Activated naive CD8-positive, alpha-beta T cell treated with anti-CD3 and anti-CD28 coated beads, Interleukin-2, amount 10 ng/mL, durations not matched to agents 7 days and 5 days (primary cell): ENCODE measurements at places on chromosomes 4 and X. TPM values are rescaled to one million over a fixed set of nuclear protein-coding genes. Genes with fewer than 3 reads are reported as not detected.
A peak's percentile ranks its signal among the peaks of the same experiment; 100 is the strongest.

Gene FAM241A
- total RNA-seq, result 2.0 TPM

DNA sequence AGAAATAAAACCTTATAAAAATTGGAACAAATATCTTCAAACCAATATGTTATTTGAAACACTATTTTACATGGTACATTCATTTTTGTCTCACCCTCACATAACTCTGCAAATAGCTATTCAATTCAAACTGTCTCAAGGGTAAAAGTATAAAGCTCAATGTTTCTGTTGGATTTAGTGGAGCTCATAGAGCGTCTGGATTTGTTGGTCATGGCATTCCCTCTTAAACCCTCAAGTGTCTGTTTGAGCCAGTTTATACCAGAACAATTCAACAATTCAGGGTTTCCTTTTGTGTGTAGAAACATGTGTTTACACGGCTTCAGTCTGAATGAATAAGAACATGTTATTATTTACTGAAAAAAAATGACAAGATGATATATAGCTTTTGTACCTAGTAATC is 161.6 kb downstream of the PCDH18 start:
- no peaks in the 10 kb centered on the region for H3K36me3 ChIP-seq
- H3K4me1 ChIP-seq, result no peaks in the 10 kb centered on the region
- H3K4me3 ChIP-seq, result no peak overlapping the region
- DNase-seq, result no peak
- H3K27ac ChIP-seq, result no peak overlapping the region

DNA sequence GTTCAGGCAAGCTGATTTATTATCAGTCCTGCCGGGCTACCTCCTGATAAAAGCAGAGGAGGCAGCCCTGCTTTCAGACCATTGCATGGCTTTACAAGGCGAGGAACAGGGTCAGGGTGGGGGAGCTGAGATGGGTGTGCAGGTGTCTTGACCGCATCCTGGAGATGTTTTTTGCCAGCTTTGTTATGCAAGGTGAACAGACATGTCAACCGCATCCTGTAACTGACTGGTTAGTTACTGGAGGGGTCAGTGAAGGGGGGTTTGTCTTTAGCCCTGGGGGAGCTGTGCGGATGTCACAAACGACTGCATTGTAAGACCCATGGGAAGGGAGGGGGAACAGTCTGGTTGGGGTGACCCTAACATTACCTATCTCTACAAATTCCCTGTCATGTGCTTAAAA is 10.0 kb downstream of the ADAM29 start:
- no peaks in the 10 kb centered on the region for H3K4me1 ChIP-seq
- no peaks in the 10 kb centered on the region for H3K27me3 ChIP-seq
- no peaks in the 10 kb centered on the region for H3K36me3 ChIP-seq
- no peak overlapping the region for H3K4me3 ChIP-seq

DNA sequence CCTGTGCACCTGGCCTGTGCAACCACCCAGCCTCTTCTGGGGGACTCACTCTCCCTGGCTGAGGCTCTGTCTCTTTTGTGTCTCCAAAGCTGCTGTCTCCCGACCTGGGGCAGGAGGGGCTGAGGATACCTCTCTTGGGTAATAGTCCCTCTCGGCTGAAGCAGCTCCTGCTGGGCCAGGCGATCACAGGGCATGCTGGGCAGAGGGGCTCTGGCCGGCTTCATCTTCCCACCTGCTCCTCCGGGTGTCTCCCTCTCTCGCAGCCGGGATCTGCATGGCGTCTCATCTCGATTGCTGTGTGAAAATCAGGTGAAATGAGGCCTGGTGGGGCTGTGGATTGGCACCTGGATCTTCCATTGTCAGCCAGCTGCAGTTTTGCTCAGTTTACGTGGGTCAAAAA is 53.2 kb downstream of the MGST2 start:
- H3K27me3 ChIP-seq, result no peaks in the 10 kb centered on the region
- H3K27ac ChIP-seq, result no peak overlapping the region
- H3K4me3 ChIP-seq, result no peak overlapping the region
- no peaks in the 10 kb centered on the region for H3K36me3 ChIP-seq
- no peaks in the 10 kb centered on the region for H3K4me1 ChIP-seq
- no peak for DNase-seq

Gene KLF8
- total RNA-seq, result 2.9 TPM

- no peak for DNase-seq
- no peak overlapping the region for H3K27ac ChIP-seq
- no peaks in the 10 kb centered on the region for H3K36me3 ChIP-seq
- no peaks in the 10 kb centered on the region for H3K27me3 ChIP-seq
Measured at GRCh38 chrX:69221239-69222102, 56.2 kb upstream of the PJA1 start.

DNA sequence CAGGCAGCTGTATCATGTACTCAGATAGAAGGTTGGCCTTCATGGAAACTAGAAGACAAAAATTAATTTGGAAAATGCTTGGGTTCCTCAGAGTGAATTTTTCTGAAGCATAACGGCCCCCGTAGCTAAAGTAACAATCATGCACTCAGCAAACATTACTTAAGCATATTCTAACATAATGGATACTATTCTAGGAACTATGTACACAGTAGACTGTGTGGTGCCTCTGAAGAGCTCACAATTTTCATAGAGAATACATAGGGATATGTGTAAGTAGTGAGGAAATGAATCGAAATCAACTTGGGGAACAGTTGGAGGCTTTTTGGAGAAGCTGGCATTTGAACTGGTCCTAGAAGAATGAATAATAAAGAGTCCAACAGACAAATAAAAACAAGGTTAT is 1045.0 kb downstream of the GLUD2 start:
- H3K27ac ChIP-seq, result no peak overlapping the region
- no peak overlapping the region for H3K4me3 ChIP-seq
- H3K4me1 ChIP-seq, result no peaks in the 10 kb centered on the region
- H3K36me3 ChIP-seq, result no peaks in the 10 kb centered on the region
- DNase-seq, result no peak

- no peak overlapping the region for H3K4me3 ChIP-seq
- H3K36me3 ChIP-seq, result no peaks in the 10 kb centered on the region
- no peak for DNase-seq
- H3K27ac ChIP-seq, result no peak overlapping the region
- H3K4me1 ChIP-seq, result peaks cover 17% of the 10 kb centered on the region
- peaks cover 36% of the 10 kb centered on the region for H3K27me3 ChIP-seq
Measured at GRCh38 chr4:146949559-146949958, 3.9 kb upstream of the TTC29 start.

- H3K27ac ChIP-seq, result no peak overlapping the region
- DNase-seq, result no peak
- H3K36me3 ChIP-seq, result peaks cover 29% of the 10 kb centered on the region
- no peak overlapping the region for H3K4me3 ChIP-seq
- peaks cover 16% of the 10 kb centered on the region for H3K4me1 ChIP-seq
Measured at GRCh38 chrX:111759686-111760085, 78.7 kb downstream of the ALG13 start.

DNA sequence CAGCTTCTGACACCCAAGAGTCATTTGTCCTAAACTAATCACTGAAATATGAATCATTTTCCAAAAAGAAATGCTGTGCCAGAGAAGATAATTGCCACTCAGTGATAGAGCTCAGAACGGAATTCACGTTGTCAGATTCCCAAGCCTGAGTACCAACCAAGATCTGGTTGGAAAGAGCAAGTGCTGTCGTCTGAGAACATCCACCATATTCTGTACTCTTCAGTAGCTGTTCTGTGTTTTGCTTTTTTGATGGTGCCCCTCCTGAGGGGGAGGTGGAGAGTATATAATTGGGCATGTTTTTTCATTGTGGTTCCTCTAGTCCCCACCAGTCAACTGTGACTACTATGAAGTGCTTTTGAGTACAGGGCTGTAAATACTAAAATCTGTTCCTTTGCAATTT is 13.2 kb downstream of the RUFY3 start:
- H3K27me3 ChIP-seq, result no peaks in the 10 kb centered on the region
- peaks cover 32% of the 10 kb centered on the region for H3K4me1 ChIP-seq
- H3K4me3 ChIP-seq, result peak overlapping the region; percentile 78
- H3K36me3 ChIP-seq, result no peaks in the 10 kb centered on the region

- H3K27ac ChIP-seq, result no peak overlapping the region
- no peak overlapping the region for H3K4me3 ChIP-seq
- no peaks in the 10 kb centered on the region for H3K4me1 ChIP-seq
Measured at GRCh38 chr4:119314356-119314755, 7.6 kb downstream of the FABP2 start.

DNA sequence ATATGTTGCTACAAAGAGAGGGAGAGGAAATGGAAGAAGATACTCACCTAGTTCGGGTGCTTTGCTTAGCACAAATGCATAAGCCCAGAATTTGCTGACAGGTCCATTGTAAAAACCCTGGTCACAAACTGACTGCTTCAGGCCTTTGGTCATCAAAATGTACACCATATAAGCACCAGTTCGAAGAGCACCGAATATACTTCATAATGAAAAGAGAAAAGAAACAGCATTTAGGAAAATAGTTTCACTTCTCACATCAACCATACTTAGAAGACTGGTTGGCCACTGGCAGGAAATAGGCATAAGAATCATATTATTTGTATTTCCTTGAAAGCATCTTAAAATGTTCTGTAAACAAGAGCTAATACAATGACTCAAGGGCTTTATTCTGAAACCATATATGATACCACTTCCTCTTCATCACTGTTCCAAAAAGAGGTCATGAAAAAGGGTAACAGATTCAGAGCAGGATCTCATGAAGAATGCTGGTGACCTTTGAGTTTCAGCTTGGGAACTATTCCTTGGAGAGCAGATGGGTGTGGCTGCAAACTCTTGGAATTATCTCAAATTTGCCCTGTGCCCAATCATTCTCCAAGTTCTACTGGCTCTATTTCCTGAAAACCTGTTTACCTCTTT is 138.7 kb downstream of the ELOVL6 start:
- DNase-seq, result no peak
- H3K27me3 ChIP-seq, result no peaks in the 10 kb centered on the region
- peak overlapping the region; percentile 56 for H3K4me3 ChIP-seq
- peak overlapping the region; percentile 57 for H3K27ac ChIP-seq
- H3K36me3 ChIP-seq, result no peaks in the 10 kb centered on the region

- H3K27ac ChIP-seq, result no peak overlapping the region
- peak; percentile 33 for DNase-seq
- peaks cover 4% of the 10 kb centered on the region for H3K4me1 ChIP-seq
- H3K36me3 ChIP-seq, result peaks cover 20% of the 10 kb centered on the region
- peaks cover 2% of the 10 kb centered on the region for H3K27me3 ChIP-seq
- H3K4me3 ChIP-seq, result no peak overlapping the region
Measured at GRCh38 chr4:83378419-83378818, 43.8 kb upstream of the HPSE start.

Gene NPY1R
- not detected for total RNA-seq
